ENCODE measurements at places on chromosomes 6 and 20. TPM values are rescaled to one million over a fixed set of nuclear protein-coding genes. Genes with fewer than 3 reads are reported as not detected.

SLC17A5 gene
- total RNA-seq: 39.1 TPM

BPIFB2 gene
- total RNA-seq: not detected

MLN gene
- total RNA-seq: not detected

MAP1LC3A gene
- 49.1 TPM for total RNA-seq

OPRM1 gene
- not detected for total RNA-seq

NTSR1 gene
- total RNA-seq: 0.49 TPM

C6orf58 gene
- not detected for total RNA-seq

CTCFL gene
- not detected for total RNA-seq

PROKR2 gene
- not detected for total RNA-seq

SGK2 gene
- total RNA-seq: 0.24 TPM

ABT1 gene
- 14.6 TPM for total RNA-seq

OR2H2 gene
- not detected for total RNA-seq

ATP6V1G2 gene
- 3.4 TPM for total RNA-seq

NKX2-2 gene
- not detected for total RNA-seq

NOX3 gene
- not detected for total RNA-seq

CD83 gene
- total RNA-seq: 3.4 TPM

POU5F1 gene
- total RNA-seq: 0.61 TPM

LGSN gene
- total RNA-seq: not detected

MYLK2 gene
- total RNA-seq: under 0.01 TPM

GJA1 gene
- total RNA-seq: 654 TPM

FRK gene
- total RNA-seq: 1.9 TPM

PPDPF gene
- 55.9 TPM for total RNA-seq

GGT7 gene
- total RNA-seq: 16.6 TPM

PPP1R3G gene
- 6.2 TPM for total RNA-seq

Data from hair follicle dermal papilla cell (primary cell).